Gastrocnemius medialis (tissue), 4 donors: ENCODE measurements at places on chromosomes 3 and 15.

DNA sequence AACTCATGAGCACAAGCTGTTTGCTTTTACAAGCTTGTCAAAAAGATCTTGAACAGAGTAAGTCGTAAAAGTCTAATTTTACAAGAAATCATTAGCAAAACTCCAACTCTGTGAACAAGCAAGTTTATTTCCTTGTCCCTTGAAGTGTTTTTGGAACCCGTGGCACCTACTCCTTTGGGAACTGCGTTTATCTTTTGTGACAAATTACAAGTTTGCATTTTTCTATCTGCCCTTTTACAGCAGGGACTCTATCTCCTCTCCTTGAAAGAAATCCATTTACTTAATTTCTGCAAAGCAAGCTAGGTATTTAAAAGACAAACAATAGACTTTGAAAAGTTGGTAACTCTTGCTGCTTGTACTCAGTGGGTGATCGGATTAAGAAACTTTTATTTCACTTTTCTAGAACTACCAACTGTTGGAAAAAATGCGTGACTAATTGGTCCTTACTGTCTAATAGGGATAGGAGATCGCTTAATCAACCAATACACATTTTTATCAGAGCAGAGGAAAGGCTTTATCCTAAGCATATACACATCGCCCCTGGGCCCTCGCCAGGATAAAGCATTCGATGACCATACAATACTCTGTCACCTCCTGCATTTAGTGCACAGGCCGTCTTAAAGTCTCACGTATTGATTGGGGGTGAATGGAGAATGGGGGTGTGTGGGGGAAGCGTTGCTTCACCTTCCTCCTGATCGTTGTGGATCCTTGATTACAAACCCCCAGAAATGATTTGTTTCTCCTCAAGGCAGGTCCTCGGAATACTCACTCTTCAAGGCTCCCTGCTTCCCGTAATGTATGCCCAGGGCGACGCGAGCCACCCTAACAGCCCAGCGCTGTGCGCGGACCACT is 1.7 kb downstream of the PRTG start:
- DNase-seq = no peak

GRCh38 chr15:62607114-62607462 is 435.5 kb upstream of the TPM1 start:
- no peak for DNase-seq

- no peak for DNase-seq
Measured at GRCh38 chr3:102265720-102266119, 169.1 kb upstream of the ZPLD1 start.

GRCh38 chr3:101513419-101513986 is 491 bp upstream of the SENP7 start:
- DNase-seq = no peak

- no peak for DNase-seq
Measured at GRCh38 chr15:74857082-74857655, 14.2 kb upstream of the ULK3 start.

GRCh38 chr3:25785826-25786225 is 2.6 kb upstream of the NGLY1 start:
- DNase-seq = no peak

- no peak for DNase-seq
Measured at GRCh38 chr15:54506977-54507524, 528.8 kb downstream of the UNC13C start.

DNA sequence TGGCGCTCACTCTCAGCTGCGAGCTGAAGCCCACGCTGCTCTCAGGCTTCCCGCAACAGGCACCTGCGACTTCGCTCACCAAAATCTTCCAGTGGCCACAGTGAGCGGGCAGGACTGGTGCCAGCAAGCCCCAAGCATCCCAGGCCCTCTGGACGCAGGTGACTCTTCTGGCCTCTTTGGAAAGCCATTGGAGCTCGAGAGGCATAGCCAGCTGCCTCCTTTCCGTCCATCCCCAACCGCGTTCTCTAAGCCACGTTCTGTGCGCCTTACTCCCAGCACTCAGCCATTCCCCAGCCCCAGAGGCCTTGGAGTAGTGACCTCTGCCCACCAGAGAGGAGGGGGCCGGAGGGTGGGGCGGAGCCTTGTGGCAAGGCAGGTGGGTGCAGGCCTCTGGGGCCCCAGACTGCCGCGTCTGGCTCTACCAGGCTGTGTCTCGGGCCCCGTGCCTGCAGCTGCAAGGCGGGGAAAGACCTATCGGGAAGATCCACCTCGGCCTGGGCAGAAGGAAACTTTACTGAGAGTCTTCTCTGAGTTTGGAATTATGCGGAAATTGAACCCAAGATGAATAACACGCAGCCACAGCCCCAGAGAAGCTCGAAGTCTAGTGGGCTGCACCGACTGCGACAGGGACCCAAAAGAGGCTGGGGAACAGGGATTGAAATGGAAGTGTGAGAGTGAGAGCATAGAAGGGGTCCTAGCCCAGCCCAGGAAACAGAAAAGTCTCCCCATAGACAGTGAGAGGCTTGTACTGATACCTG is 3.6 kb upstream of the SOX14 start:
- no peak for DNase-seq

GRCh38 chr3:168859574-168859973 is 763.9 kb upstream of the GOLIM4 start:
- DNase-seq = no peak

GRCh38 chr3:146125951-146126350 is 35.0 kb downstream of the PLOD2 start:
- no peak for DNase-seq

DNA sequence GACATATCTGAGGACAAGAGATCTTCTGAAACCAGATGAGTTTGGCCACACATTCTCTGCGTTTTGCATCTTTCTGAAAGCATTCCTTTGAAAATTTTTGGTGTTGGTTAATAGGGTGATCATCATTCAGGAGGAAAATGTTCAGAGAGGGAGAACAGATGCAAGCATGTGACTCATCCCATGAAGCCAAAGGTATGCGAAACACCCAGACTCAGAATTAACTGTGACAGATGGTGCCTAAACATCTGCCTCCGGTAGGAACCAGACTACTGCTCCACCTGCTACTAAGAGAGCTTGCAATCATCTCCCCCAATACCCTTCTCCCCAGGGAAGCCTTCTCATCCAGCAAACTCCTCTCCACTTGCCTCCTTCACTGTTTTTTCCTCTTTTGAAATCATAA is 46.2 kb downstream of the TRIM69 start:
- no peak for DNase-seq

DNA sequence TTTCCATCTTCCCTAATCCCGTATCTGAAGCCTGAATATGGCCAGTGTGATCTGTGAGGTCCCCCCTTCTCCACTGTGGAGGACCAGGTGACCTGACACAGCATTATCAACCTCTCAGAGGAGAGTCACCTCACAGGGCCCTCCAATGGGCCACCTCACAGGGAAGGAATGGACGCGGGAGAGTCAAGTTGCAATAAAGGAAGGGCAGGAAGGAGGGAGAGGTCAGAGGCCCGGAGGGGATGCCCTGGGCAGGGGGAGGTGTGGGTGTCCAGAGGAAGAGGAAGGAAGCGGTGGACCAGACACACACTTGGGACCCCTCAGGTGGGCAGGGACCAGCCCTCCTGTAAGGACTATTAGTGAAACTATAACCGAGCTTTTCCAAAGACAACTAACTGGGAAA is 14.6 kb upstream of the LRRC15 start:
- DNase-seq = no peak

DNA sequence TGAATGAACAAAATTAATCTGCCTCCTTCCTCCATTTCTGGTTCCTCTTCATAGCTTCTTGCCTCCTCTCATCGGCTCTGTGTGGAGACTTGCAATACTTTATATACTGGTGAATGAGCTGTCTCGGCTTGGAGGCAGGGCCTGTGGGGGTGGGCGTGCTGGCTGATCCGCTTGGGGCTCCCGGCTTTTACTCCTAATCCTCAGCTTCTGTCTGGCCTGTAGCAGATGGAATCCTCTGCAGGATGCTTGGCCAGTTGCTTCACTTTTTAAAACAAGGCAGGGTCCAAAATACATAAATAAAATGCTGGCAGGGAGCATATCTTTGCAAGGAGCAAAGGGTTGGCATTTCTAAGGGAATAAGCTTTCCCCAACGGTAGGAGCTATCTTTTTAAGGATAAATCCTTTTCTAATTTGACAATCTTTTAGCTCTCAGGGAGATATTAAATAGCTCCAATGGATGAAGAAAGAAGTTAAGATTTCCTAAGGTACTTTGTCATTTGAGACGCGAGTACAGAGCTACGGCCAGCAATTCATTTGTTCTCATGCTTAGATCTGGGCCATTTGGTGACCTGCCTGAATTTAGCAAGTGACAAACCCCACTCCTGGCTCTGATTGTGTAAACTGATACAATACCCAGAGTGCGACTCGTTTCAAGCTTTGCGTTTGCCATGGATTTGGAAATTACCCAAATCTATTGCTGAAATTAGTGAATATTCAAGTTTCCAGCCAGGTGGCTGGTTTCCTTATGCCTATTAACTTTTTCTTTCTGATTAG is 18.9 kb downstream of the SV2B start:
- peak; percentile 48 for DNase-seq

GRCh38 chr15:76575679-76576078 is 239.1 kb downstream of the ISL2 start:
- DNase-seq = no peak

- DNase-seq = no peak
Measured at GRCh38 chr15:38733331-38733730, 168.7 kb upstream of the RASGRP1 start.

GRCh38 chr3:58524326-58524888 is 12.6 kb downstream of the ACOX2 start:
- DNase-seq = no peak

DNA sequence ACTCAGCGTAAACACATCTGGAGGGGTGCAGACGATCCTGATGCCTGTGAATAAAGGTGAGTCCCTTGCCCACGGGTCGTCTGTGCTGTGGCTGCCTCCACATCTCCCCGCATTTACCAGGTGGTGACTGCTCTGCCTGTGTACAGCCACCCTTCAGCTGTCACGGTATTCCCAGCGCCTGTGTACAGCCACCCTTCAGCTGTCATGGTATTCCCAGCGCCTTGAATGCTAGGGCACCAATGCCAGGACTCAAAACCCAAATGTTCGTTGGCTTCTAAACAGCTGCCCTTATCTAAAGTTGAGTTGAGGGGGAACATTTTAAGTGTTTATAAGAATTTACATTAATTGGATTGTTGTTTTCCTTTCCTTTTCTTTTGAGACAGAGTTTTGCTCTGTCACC is 27.4 kb downstream of the MAP6D1 start:
- no peak for DNase-seq

DNA sequence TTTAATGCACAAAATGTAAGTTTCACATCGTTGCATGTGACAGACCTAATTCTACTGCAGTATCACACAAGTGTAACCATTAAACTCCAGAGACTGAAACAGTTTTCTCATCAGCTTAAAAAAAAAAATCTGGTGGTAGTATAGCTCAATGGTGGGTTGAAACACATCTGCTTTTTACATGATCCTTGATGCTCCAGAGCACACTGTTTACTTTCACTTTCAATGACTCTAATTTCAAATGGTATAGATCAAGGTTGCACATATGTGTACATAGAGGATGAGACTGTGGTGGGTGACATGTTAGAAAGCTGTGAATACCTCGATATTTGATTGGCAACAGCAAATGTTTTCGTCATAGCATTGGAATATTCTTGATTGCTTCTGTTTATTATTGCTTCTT is 22.4 kb downstream of the MCTP2 start:
- DNase-seq = no peak

GRCh38 chr15:101053261-101053660 is 134.1 kb downstream of the LRRK1 start:
- no peak for DNase-seq

DNA sequence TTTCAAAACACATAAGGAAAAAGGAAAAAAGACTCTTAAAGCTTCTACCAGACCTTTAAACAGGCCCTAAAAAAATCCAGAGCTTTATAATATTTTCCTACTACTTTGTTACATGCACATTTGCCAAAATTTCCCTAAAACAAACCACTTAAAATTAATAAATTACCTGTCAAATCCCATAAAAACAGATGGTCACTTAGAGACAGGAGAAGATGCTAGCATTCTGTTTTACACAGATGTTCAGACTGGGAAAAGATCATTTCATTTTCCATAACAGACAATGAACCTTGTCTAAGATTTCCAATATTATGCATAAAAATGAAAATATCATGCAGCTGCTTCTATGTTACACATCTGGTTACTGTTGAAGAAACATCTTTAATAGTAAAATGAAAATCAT is 66.6 kb downstream of the SUCLG2 start:
- no peak for DNase-seq

- no peak for DNase-seq
Measured at GRCh38 chr15:69903470-69904469, 193.9 kb downstream of the TLE3 start.

GRCh38 chr3:34323517-34323916 is 525.1 kb downstream of the PDCD6IP start:
- DNase-seq = no peak

GRCh38 chr3:170277833-170278580 is 55.8 kb downstream of the PRKCI start:
- no peak for DNase-seq

GRCh38 chr15:30978328-30978727 is 13.1 kb downstream of the MTMR10 start:
- no peak for DNase-seq

- DNase-seq = no peak
Measured at GRCh38 chr3:43296565-43296964, 10.2 kb downstream of the SNRK start.

DNA sequence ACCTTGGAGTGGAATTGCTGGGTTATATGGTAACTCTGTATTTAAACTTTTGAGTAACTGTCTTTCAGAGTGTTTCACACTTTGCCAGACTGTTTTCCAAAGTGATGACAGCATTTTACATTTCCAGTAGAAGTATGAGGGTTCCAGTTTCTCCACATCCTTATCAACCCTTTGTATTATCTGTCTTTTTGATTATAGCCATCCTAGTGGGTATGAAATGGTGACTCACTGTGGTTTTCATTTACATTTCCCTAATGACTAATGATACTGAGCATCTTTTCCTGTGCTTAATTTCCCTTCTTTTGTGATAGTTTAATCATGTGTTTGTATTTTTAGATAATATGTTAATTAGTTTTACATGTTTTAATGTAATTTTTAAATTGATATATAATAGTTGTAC is 138.1 kb upstream of the DAZL start:
- no peak for DNase-seq

- no peak for DNase-seq
Measured at GRCh38 chr3:192444096-192444790, 283.1 kb downstream of the FGF12 start.

DNA sequence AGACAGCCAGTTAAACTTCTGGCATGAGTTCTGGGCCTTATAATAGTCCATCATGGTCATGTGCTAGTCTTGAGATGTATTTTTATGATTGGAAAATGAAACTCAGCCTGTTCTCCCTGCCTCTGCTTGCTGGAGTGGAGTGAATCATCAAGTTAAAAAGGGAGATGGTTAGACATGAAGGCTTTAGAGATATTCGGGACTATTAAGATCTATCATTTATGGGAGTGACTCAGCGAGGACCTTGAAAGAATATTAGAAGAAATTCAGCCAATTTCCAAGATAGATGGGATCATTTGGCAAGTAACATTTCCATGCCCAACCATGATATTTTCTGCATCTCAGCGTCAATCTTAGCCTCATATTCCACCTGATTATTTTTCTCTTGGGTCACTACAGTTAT is 79.8 kb downstream of the AGBL1 start:
- no peak for DNase-seq
